ENCODE measurements at places on chromosomes 5 and 9.

GRCh38 chr5:1877103-1878049, 5.3 kb downstream of the IRX4 start:
- DNase-seq: no peak

- DNase-seq: no peak
Observed at GRCh38 chr5:19048726-19049125, 939.3 kb downstream of the CDH18 start.

DNA sequence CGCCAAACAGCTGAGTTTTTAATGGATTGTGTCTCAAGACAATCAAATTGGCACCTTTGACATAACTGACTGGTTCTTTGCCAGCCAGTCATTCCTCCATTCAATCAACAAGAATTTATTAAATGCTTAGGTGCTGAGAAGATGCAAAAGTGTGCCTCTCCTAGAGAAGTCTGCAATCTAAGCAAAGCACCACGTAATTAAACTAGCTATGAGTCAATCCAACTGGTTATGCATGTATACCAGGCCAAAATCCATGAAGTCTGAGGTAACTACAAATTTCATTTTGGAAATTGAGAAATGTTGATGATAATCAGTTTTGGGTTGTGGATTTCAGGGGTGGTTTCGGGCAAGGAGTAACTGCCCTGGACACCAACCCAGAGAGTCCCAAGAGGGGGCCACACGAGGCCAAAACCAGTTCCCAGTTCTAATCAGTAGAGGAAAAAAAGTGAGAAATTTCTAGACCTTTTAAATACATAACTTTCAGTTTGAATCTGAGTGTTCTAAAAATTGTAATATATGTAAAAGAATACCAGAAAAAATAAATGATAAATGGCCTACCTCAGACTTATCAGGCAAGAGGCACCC, 92.6 kb downstream of the EFNA5 start:
- no peak for DNase-seq

DNA sequence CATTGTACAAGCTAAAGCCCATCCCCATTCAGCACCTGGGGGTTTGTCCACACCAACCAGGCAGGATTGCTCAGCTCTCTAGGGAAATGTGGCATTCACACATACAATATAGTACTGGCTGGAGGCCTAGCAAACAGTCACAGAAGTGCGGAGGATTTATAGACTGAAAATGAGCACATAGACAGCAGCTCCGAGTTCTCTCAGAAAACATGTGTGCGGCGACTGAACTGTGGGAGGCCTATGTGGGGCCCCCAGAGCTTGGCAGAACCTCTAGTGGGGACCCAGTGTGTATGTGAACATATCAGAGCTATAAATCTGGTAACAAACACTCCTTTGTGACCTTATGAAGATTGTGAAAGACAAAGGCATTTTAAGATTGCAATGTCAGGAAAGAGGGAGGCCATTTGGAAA, 431.1 kb downstream of the DTWD2 start:
- DNase-seq: no peak

- no peak for DNase-seq
Observed at GRCh38 chr5:71932655-71933338, 174.5 kb upstream of the MAP1B start.

DNA sequence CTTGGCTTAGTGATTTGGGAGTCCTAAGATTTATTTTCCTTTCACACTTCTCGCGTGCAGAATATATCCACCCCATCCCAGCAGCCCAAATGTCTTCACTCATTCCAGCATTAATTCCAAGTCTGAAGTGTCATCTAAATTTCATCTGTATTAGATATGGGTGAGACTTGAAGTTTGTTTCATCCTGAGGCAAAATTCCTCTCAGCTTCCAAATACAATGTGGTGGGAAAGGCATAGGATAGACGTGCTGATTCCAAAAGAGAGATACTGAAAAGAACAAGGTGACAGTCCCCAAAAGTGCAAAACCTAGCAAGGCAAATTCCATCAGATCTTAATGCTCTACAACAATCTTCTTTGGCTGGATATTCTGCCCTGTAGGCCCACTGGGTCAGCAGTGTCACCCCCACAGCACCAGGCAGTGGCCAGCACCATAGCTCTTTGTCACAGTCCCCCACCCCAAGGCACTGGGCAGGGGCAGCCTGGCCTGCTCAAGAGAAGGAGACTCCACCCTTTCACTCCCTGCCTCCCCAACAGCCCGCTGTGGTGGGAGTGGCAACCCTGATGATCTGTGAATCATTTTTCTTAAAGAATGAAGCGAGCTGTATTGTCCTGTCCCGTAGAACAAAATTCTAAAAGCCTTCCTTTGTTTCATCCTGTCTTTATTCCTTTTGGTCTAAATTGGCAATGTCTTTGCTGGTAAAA, 2.7 kb upstream of the ADAM19 start:
- no peak for DNase-seq

- no peak for DNase-seq
Observed at GRCh38 chr9:134058716-134059115, 9.1 kb downstream of the BRD3 start.

DNA sequence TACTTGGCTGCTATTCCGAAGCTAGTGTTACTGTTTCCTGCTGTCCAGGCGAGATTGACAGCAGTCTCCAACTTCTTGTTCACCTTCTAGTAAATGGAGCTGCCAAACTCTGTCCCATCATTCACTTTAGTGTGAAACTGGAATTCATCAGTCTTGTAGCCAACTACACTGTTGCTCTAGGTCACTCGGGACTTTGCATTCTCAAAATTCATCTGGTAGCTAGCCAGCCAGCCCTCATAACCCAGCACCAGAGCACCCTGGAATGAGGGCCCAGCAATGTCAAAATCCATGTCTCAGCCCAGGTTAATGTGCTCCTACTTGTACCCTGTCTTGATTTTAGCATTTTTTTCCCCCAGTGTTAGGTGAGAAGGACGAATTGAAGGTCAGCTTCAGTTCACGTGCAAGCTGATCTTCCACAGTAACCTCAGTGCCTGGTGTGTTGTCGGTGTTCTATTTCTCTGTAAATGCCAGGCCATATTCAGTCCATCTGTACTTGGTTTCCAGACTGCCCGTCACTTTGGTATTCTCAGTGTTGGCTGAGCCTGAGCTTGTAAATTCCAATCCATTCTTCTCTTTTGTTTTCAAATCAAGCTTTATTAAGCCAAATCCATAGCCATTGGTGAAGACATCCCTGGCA, 28.9 kb downstream of the ZNF169 start:
- no peak for DNase-seq

DNA sequence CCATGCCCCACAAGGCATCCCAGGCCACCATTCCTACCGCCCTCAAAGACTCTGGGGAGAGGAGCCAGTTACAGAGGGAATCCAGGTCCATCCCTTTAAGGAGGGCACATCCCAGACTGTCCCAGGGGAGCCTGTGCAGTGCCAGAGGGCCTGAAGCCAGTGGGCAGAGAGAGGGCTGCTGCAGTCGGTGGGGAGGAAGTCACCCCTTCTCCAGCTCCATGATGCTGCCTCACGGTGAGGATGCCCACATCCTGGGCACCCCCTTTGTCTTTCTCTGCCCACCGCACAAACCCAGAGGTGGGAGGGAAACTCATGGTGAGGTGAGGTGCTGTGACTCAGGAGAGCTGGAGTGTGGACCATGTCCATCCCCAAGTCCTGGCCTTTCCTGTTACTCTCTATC, 26.2 kb upstream of the ANKRD33B start:
- no peak for DNase-seq

DNA sequence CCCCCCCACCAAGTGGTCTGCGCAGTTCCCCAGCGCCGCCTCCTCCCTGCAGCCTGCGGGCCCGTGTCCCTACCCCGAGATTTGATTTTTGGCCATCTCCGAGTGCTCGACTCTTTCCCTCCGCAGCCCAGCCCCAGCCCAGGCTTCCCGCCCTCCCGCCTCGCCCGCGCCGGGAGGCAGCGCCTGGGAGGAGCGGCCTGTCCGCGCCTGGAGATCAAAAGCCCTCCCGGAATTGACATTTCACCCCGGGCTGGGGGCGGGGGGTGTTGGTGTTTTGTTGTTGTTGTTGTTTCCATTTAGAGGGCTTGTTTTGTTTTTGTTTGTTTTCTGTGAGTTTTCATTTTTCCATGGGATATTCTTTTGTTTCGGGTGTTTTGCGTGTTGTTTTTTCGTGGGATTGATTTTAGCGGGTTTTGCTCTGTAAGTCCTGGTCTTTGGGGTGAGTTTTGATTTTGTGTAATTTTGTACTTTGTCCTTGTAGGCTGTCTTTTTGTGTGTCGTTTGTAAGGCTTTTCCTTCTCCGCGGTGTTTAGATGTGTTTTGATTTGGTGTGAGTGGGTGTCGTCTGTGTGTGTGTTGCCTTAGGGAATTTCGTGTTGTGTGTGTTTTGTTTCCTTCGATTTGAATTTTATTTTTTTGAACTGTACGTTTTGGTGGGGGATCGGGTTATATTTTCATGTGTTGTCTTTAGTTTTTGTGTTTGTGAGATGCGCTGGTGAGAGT, 1.7 kb upstream of the PAX5 start:
- no peak for DNase-seq

DNA sequence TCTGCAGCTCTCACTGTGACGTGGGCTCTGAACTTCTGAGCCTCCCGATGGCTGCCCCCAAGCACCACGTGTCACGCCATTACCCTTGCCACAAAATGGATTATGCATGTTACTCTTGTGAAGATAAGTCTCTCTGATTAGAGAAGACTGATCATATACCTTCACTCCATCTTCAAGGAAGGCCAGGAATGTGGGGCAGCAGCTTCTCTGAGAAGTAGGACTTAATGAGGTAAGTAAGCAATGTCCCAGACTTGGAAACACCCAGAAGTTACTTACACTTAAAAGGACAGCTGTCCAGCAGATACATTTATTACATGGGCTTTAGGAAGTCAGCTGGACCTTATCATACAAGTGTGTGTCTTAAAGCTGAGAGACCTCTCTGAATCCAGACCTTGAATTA, 155.0 kb downstream of the FGF1 start:
- DNase-seq: no peak

GRCh38 chr9:25889661-25890060, 211.4 kb upstream of the TUSC1 start:
- DNase-seq: no peak

- DNase-seq: no peak
Observed at GRCh38 chr5:91632871-91633270, 249.8 kb upstream of the ARRDC3 start.

DNA sequence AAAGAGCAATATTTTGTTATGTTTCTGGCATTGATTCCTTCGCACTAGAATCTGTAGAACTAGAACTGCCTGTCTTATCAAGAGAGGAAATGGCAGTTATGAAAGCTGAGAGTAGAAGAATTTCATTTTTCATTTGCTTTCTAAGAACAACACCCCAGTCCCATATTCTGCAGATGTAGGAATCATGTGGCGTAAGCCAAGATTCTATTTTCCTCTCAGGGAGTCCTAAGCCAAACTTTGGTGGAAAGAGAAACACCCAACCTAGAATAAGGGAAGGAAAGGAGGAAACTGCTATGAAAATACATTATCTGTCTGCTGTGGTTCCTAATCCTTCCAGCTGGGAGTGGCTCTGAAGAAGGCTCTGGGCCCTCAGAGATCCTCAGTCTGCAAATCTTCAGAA, 1176.9 kb upstream of the C9orf72 start:
- no peak for DNase-seq

DNA sequence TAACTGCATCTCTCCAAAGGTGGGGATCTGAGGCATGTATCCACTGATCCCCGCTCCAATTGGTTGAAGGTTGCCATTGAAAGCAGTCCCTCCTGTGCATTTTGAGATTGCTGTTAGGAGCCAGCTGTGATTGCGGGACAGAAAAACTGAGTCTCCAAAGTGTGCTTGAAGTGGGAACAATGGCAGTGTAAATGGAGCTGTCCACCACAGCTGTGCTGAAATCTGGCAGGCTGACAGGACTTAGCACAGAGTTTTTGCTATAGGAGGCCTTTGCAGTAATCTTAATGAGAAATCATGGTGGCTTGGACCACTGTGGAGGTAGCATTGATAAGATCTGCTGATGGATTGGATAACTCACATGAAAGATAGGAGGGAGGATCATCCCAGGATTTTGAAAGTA, 3.3 kb downstream of the RNF20 start:
- no peak for DNase-seq

DNA sequence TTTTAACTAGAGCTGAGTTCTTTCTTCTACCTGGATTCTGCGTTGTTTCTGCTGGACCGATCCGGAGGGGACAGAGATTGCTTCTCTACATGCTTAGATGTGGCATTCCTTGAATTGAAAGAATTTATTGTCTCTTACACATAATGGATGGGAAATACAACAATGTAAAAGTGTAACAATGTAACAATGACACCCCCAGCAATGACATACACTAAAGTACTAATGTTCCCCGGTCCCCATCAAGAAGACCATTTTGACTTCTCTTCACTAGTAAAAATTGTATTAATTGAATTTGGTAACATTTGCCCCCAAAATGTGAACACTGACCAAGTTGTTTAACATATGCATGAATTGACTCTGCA, 760.2 kb downstream of the TAF11L14 start:
- DNase-seq: no peak

GRCh38 chr5:8457187-8458037, 588.5 kb downstream of the MTRR start:
- DNase-seq: peak; percentile 87

- no peak for DNase-seq
Observed at GRCh38 chr5:17802256-17802655, 168.0 kb downstream of the TAF11L14 start.

- no peak for DNase-seq
Observed at GRCh38 chr9:137750007-137750406, 127.6 kb upstream of the CACNA1B start.

GRCh38 chr5:129971714-129972113, 67.4 kb downstream of the CHSY3 start:
- DNase-seq: no peak

GRCh38 chr9:125418404-125418803, 156.8 kb downstream of the GAPVD1 start:
- DNase-seq: no peak

DNA sequence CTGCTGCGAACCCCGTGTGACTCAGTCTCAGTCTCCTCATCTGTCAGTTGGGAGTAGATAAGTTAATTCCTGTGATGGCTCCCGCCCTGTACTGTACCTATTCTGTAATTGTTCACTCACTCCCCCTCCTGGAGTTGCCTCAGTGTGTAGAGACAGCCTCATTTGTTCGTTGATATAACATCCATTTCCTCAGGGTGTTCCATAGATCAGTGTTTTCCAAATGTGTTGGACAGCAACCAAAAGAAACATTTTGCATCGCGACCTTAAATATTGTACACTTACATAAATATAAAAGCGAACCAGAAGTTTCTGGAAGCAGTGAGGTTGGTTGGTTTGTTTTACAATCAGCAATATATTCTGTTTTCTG, 698 bp downstream of the NFX1 start:
- no peak for DNase-seq

DNA sequence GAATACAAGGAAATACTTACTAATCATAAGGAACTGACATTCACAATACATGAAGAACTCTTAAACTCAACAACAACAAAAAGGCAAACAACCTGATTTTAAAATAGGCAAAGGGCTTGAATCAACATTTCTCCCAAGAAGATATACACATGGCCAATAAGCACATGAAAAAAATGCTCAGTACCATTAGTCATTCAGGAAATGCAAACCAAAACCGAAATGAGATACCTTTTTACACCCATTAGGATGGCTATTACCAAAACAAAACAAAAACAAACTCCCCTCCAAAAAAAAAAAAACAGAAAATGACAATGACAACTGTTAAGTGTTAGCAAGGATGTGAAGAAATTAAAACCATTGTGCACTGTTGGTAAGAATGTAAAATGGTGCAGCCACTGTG, 104.1 kb upstream of the ZNF462 start:
- DNase-seq: no peak

GRCh38 chr9:111548623-111549022, 23.6 kb downstream of the ZNF483 start:
- no peak for DNase-seq

- no peak for DNase-seq
Observed at GRCh38 chr5:56851258-56851941, 36.1 kb downstream of the MAP3K1 start.

- no peak for DNase-seq
Observed at GRCh38 chr5:111211341-111211740, 12.8 kb upstream of the CAMK4 start.

All from CD4-positive, alpha-beta T cell treated with Interleukin-1 beta for 1 hour (primary cell).